ENCODE measurements at places on chromosomes 1 and 21.

DNA sequence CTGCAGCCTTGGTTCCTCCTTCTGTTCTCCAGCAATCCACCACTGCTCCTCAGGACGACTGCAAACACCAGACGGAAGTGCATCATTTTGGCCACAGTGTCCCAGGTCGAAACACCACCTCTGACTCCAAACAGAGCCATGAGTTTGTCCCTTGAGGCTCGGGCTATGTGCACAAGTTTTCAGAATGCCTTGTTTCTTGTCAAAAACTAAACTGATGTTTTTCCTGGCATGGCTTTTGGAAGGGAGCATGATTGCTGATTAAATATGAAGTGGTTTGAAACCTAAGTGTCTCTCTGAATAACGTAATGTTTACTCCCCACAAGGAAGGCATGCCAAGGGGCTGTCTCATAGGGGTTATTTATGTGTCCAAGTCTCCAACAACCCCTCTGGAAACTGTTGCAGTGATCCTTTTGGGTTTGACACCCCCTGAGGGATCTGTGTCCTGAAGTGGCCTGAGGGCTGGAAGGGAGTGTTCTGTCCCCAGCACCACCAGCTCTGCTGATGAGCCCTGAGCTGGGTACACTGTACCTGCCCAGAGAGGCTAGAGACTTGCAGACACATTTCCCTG is 132.7 kb downstream of the PLPP3 start:
- DNase-seq = no peak

GRCh38 chr1:2000432-2000831 is 3.2 kb downstream of the CFAP74 start:
- no peak for DNase-seq

GRCh38 chr1:95113684-95114083 is 3.5 kb upstream of the TLCD4 start:
- DNase-seq = no peak

- no peak for DNase-seq
These were observed 95.4 kb upstream of the DESI2 start for GRCh38 chr1:244557565-244557964.

- no peak for DNase-seq
These were observed 26.7 kb downstream of the C1orf146 start for GRCh38 chr1:92244376-92244775.

DNA sequence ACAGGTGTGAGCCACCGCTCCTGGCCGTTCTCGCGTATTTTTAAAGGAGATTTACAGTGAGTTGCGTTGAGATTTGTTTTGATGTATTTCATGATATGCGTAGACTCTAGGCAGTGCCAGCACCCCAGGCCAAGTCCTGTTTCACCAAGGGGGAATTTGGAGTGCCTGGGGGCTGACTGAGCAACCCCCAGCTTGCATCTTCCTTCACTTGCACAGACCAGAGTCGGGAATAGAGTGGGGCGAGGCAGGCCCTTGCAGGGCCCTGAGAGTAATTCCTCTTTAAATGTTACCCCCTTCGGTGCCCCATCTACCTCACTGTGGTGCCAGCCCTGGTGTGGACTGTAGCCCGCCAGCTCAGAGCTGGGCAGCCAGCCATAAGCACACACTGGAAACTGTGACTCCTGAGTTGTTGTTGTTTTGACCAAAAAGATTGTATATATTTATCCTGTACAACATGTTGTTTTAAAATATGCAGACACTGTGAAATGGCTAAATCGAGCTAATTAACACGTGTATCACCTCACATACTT is 269.5 kb downstream of the NPHP4 start:
- no peak for DNase-seq

- DNase-seq = peak; percentile 34
These were observed 382 bp downstream of the GPBP1L1 start for GRCh38 chr1:45686015-45686287.

GRCh38 chr21:42931560-42932235 is 6.3 kb upstream of the ERVH48-1 start:
- DNase-seq = no peak

DNA sequence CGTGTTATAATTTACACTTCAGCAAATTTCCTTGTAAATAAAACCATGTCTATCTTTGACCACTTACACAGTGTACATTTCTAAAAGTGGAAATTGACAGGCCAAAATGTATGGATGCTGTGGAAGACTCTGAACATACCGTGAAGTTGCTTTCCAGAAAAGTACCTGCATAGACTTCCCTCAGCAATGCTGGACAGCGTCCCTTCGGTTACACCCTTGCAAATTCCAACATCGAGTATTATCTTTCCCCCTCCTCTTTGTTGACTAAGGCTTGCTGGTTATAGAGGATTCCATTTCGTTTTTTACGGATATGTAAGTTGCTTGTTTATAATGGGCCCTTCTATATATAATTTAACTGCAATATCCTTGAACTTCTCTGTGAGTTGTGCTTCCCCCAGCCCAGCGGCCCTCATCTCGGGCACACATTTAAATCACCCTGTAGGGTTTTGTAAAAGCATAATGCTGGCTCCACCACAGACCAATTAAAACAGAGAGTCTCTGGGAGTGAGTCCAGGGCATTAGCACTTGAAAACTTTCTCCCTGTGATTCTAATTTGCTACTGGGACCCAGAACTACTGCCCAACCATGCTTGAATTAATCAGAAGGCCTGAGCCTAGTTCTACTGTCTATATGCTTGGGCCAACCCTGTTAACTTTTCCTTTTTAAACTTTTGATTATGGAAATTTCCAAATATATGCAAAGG is 230.3 kb downstream of the GRIK3 start:
- DNase-seq = no peak

GRCh38 chr1:107318932-107319331 is 178.1 kb downstream of the NTNG1 start:
- no peak for DNase-seq

DNA sequence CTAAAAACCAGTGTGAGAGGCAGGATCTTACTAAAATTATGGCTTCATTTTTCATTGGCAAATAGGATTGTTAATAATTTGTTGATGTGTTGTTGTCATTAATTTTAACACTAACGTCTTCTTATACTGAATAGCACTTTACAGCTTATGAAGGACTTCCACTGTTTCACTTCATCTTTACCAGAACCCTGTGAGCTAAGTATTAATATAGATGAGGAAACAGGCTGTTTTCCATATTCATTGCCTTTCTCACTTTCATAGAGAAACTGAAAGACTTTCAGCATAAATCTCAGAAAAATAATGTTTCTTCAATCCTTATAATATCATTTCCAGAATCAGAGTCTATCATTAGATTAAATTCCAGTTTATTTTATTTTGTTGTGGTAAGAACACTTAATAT is 8.5 kb downstream of the MAP10 start:
- DNase-seq = no peak

DNA sequence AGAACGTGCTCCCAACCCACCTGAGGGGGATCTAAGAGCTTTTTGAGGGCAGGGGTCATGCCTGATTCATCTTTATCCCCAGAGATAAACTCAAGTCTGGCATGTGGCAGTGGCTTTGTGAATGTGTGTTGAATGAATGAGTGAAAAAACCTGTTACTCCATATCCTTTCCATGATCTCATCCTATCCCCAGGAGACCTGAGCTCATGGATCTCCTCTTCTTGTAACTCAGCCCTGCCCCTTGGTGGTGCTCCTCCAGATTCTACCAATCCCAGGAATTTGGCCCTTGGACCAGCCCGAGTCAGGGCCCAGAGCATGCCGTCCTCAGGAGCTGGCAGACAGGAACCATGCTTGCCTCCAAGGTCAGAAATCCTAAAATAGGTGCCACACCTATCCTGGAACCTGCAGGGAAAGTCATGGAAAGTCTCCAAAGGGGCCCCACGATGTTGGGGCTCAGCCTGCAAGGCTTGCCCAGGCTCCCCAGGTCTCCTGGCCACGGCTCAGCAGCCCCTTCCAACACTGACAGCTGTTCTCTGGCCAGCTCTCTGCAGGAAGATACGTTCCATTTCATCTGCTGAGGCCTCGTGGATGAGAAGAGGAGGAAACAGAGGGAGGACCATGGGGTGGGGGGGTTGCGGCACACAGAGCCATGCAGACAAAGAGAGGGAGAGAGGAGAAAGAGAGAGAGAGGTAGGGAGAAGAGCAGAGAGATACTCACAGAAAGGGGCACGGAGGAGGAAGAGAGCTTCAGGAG is 214.6 kb downstream of the TRABD2B start:
- DNase-seq = no peak

GRCh38 chr1:86068271-86068721 is 88.3 kb downstream of the COL24A1 start:
- no peak for DNase-seq

GRCh38 chr21:26555540-26556146 is 17.4 kb downstream of the CYYR1 start:
- no peak for DNase-seq

- DNase-seq = peak; percentile 47
These were observed 1.4 kb upstream of the C1QC start for GRCh38 chr1:22641906-22642636.

- DNase-seq = no peak
These were observed 11.3 kb downstream of the DCAF8 start for GRCh38 chr1:160251011-160251410.

DNA sequence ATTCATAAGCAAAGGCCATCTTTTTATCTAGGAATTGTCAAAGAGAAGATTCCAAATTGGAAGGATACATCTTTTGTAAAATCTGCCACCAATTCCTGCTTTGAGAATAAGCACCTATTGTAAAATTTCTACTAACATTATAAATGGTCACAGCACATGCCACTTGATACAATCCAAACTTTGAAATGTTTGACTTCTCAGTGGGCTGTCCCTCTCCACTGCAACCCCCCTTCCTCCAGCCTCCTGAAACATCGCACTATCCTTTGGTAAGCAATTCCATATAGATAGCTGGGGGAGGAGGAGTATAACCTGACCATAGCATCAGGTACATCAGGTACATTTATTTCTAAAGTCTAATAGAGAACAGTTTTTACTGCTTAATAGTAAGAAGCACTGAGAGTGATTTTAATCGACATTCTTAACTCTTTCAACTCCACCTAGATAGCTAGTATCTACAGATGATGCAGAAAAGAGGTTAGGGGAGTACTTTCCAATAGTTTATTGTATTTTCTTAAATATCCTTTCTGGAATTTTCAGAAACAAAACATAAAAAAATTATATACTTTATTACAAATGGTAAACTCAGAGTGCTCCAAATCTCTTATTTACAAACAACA is 2.9 kb downstream of the JUN start:
- DNase-seq = peak; percentile 69

DNA sequence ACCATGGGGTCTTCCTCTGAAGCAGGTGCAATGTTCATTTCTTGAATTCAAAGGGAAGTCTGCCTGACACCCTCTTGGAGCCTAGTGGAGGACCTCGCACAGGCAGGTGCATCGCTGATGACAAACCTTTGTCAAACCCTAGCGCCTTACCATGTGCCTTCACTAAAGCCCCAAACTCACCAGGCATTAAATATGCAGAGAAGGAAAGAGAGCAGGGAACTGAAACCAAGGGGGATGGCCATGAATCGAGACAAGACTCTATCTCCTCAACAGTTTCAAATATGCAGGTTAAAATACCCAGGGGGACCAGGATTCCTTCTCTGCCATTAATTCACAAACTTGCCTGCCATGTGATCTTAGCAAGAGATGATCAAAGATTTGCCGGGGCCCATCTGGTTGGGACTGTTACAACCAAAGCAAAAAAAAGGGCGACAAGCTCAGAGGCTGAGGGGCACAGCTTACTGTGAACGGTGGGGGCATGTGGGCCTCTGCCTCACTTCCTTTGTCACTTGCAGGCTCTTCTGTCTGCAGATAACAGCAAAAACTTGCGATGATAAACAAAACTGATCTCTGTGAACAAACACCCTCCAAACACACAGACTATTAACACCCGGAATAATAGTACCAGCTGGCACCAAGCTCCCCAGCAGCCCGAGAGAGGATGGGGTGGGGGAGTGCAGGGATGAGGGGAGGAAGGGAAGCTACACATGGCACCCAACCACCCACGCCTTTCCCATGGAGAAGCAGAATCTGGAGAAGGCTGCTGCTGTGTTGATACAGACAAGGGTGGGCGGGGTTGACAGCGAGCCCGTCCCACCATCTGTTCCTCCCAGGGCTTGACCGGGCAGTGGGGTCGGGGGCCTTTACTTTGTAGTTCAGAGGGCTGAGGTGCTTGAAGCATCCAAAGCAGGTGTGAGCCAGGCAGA is 33.9 kb downstream of the TMEM63A start:
- no peak for DNase-seq

- DNase-seq = no peak
These were observed 78.2 kb downstream of the NFIA start for GRCh38 chr1:61160526-61160925.

GRCh38 chr1:169091480-169091941 is 15.0 kb upstream of the ATP1B1 start:
- no peak for DNase-seq

GRCh38 chr1:182301467-182302198 is 90.0 kb downstream of the GLUL start:
- DNase-seq = no peak

GRCh38 chr1:72530646-72531045 is 248.3 kb upstream of the NEGR1 start:
- no peak for DNase-seq

DNA sequence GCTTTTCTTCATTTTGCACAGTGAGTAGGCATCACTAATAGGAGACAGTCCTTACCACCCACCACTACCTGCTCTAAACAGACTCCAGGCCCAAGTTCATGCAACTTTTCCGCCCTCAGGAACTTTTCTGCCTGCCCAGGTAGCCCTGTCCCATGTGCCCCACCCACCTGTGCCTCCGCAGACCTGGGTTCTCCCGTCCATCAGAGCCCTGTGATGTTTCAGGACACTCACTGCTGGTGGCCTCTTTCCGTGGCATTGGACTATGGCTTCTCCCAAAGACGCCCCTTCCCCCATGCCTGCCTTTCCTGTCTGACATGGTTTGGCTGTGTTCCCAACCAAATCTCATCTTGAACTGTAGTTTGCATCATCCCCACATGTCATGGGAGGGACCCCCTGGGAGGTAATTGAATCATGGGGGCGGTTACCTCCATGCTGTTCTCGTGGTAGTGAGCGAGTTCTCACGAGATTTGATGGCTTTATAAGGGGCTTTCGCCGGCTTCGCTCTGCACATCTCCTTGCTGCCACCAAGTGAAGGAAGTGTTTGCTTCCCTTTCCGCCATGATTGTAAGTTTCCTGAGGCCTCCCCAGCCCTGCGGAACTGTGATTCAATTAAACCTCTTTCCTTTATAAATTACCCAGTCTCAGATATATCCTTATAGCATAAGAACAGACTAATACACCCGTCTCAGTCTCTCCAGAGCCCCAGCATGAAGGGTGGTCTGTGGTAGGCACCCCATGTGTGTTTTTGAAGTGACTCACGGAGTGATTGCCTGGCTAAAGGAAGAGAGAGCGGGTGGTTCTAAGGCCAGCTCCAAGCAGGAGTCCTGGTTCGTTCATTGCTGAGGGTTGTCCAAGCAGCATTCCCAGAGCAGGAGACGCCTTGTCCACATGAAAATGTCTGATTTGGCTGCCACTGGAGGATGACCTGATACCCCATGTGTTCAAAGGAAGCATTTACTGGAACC is 86.0 kb upstream of the ZBTB40 start:
- DNase-seq = no peak

GRCh38 chr1:176379626-176380339 is 83.2 kb upstream of the PAPPA2 start:
- no peak for DNase-seq

All from LoVo (cell line).